ENCODE measurements at places on chromosomes 1 and 21.

DNA sequence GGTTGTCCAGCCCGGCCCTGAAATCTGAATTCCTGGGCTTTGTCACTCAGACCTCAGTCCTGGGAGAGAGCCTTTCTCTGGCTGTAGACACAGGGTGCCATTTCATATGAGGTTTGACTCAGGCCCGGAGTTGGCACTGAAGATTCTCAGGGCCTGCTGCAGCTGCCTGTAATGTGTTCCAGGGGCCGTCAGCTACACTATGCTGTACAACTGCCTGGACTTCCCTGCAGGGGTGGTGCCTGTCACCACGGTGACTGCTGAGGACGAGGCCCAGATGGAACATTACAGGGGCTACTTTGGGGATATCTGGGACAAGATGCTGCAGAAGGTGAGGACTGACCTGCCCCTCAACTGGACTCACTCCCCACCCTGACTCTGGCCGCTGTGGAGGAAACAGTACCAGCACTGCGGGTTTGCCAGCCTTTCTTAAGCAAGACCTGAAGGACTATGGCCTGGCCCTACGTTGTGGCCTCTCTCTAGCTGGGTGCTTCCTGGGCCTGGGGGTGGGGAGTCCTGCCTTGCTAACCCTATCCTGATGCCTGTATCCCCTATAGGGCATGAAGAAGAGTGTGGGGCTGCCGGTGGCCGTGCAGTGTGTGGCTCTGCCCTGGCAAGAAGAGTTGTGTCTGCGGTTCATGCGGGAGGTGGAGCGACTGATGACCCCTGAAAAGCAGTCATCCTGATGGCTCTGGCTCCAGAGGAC lies 18.9 kb downstream of the FAAH start:
- DNase-seq, result no peak

DNA sequence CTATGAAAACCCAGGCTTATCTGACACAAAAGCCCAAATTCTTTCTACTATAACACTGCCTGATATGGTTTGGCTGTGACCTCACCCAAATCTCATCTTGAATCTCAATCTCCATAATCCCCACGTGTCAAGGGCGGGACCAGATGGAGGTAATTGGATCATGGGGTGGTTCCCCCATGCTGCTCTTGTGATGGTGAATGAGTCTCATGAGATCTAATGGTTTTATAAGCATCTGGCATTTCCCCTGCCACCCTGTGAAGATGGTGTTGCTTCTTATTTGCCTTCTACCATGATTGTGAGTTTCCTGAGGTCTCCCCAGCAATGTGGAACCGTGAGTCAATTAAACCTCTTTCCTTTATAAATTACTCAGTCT lies 123.3 kb upstream of the USP24 start:
- no peak for DNase-seq

DNA sequence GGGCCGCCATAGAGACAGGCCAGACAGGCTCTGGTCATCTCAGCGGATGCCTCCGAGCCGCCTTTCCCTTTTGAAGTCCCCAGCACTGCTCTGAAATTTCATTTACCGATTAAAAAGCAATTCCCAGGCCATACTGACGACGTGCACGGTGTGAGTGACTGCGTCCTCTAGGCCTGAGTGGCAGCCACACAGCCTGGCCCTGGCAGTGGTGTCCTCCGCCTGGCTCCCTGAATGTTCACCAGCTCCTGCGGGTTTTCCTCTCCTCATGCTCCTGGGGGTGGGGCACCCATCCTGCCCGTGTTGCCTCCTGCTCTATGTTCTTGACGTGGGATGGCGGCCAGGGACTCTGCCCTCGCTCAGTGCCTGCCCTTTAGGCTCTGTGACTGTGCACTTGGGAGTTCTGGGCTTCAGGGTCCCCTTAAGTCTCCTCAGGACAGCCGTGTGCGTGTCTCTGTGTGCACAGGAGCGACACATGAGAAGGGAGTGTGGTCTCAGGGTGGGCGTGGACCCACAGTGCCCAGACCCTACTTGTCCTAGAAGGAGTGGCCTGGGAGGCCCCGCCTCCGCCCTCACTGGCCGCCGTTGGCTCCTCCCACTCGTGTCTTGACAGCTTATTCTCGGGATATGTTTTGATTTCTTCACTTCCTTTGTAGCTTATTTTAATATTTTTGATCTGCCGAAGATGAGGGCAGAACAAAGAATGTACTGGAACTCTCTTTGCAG lies 3.6 kb downstream of the SKI start:
- peak; percentile 60 for DNase-seq

- DNase-seq, result no peak
Observed at GRCh38 chr1:172390301-172390682, 30.2 kb upstream of the C1orf105 start.

DNA sequence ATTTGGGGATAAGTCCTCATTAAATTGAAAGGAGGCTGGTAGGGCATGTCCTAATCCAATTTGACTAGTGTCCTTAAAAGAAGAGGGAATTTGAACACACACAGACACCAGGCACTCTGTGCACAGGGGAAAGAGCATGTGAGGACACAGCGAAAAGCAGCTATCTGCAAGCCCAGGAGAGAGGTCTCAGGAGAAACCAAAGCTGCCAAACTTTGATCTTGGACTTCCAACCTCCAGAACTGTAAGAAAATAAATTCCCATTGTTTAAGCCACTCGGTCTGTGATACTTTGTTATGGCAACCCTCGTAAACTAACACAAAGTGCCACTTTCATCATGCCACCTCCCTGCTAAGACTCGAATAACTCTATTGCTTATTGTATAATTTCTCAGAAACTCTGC lies 13.8 kb downstream of the PLA2G4A start:
- no peak for DNase-seq

GRCh38 chr1:119139403-119139802 lies 1.1 kb downstream of the WARS2 start:
- DNase-seq, result no peak

- no peak for DNase-seq
Observed at GRCh38 chr1:184860535-184860934, 105.9 kb upstream of the EDEM3 start.

DNA sequence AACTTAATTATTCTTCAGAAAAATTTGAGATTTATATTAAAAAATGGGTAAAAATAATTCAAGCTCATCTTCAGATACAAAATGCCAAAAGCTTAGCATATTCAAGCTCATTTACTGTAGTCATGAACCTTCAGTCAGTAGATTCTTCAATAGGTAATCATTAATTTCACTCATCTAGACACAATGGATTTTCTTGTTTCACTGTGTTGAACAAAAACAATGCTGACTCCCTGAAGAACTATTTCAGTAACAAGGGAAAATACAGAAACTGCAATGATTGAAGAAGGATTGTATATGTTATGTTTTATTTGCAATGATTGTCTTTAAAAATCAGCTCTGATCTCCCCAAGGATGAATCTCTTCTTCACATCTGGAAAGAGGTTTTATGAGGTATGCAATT lies 9.2 kb upstream of the HOOK1 start:
- no peak for DNase-seq

DNA sequence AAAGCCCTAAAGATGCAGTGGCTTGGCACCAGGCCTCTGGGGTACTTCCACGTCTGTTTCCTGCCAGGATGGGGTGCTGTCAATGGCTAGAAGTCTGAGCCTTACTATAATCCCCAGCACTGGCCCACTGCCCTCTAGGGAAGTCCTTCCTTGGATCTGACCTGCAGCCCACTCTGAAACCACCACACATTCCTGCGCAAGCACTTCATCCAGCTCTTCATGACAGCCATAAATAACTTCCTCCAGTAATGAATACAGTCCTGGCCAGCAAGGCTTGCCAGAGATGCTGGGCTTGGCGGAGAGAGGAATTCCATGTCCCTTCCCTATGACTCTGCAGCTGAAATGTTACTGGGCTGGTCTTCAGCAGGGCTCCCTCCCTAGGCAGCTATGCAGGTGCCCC lies 32.6 kb downstream of the ALPL start:
- DNase-seq, result peak; percentile 47
